ENCODE measurements at places on chromosomes 2 and 18. TPM values are rescaled to one million over a fixed set of nuclear protein-coding genes. Genes with fewer than 3 reads are reported as not detected.

GRCh38 chr2:176503776-176504175 is 234.5 kb downstream of the MTX2 start:
- H3K4me1 ChIP-seq = peaks cover 7% of the 10 kb centered on the region
- no peaks in the 10 kb centered on the region for H3K36me3 ChIP-seq
- H3K27ac ChIP-seq = no peak overlapping the region
- H3K4me3 ChIP-seq = no peak overlapping the region
- H3K27me3 ChIP-seq = peaks cover 5% of the 10 kb centered on the region

DNA sequence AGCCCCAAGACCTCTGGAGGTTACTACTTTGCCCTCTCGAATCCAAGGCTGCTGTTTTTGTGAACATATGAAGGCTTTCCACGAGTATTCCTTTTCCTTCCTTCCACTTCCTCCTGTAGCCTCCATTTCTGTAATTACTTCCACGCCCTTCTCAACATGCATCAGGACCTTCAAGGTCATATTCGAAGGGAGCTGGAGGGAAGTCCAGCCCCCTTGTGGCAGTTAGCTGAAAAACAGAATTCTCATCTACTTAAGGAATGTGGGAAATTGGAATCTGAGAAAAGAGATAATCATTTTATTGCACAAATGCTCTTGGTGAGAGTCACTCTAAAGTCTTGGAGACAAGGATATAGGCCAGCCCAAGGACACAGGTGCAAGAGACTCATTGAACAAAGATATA is 1000.2 kb downstream of the TDRD15 start:
- H3K27ac ChIP-seq = no peak overlapping the region
- no peak for DNase-seq
- H3K4me3 ChIP-seq = no peak overlapping the region
- H3K27me3 ChIP-seq = no peaks in the 10 kb centered on the region

GRCh38 chr2:647003-647560 is 30.1 kb downstream of the TMEM18 start:
- DNase-seq = no peak
- no peak overlapping the region for H3K27ac ChIP-seq
- H3K36me3 ChIP-seq = no peaks in the 10 kb centered on the region
- no peak overlapping the region for H3K4me3 ChIP-seq
- no peaks in the 10 kb centered on the region for H3K4me1 ChIP-seq

DNA sequence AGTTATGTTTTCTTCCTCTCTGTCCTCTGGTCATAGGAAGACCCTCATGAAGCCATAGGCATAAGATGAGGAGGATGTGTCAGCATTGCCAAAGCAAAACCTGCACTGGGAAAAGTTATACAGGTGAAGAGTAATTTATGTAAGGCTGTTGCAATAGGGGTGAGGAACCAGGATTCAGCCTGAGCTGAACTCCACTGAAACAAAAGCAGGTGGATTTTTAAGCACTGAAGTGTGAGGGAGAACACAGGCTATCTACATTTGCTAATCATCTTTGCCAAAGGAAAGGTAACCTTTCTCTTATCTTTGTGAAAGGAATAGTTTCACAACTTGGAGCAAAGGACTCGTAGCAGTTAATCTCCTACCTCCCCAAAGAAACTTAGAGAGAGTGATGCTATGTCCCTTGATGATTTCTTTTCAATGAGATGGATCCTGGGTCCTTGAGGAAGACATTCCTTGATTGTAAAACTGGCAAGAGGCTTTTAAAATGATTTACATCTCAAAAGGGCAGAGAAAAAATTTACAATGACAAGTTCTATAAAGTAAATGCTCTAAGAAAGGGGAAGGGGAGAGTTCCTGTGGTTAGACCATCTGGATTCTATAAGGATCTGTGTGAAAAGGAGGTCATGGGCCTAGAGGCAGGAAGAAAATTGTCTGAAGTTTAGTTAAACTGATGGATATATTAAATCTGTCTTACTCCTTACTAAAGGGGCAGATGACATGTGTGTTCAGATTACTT is 385.4 kb upstream of the CDH7 start:
- H3K4me3 ChIP-seq = no peak overlapping the region
- no peak overlapping the region for H3K27ac ChIP-seq
- H3K4me1 ChIP-seq = no peaks in the 10 kb centered on the region
- H3K27me3 ChIP-seq = no peaks in the 10 kb centered on the region
- no peak for DNase-seq

DNA sequence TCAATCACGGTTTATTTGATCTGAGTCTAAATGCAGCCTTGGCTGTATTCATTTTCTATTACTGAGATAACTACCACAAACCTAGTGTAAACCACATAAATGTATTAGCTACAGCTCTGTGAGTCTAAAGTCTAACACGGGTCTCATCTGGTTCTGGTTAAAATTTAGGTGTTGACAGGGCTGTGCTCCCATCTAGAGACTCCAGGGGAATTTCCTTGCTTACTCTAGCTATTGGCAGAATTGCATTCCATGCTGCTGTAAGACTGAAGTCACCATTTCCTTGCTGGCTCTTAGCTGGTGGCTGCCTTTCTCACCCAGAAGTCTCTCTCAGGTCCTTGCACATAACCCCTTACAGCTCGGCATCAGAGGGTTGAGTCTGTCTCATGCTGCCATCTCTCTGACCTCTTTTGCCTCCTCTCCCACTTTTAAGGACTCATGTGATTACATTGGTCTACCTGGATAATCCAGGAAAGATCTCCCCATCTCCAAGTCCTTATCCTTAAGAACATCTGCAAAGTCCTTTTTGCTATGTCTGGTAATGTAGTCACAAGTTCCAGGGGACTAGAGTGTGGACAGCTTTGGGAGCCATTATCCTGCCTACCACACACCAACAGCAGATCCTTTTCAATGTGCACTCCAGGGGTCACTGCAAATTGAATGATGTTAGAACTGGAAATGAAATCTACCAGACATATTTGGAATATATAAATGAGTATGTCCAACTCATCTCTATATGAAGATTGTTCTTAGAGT is 207.0 kb upstream of the AGAP1 start:
- DNase-seq = no peak
- no peaks in the 10 kb centered on the region for H3K36me3 ChIP-seq
- no peaks in the 10 kb centered on the region for H3K4me1 ChIP-seq
- H3K27me3 ChIP-seq = peaks cover 30% of the 10 kb centered on the region

DNA sequence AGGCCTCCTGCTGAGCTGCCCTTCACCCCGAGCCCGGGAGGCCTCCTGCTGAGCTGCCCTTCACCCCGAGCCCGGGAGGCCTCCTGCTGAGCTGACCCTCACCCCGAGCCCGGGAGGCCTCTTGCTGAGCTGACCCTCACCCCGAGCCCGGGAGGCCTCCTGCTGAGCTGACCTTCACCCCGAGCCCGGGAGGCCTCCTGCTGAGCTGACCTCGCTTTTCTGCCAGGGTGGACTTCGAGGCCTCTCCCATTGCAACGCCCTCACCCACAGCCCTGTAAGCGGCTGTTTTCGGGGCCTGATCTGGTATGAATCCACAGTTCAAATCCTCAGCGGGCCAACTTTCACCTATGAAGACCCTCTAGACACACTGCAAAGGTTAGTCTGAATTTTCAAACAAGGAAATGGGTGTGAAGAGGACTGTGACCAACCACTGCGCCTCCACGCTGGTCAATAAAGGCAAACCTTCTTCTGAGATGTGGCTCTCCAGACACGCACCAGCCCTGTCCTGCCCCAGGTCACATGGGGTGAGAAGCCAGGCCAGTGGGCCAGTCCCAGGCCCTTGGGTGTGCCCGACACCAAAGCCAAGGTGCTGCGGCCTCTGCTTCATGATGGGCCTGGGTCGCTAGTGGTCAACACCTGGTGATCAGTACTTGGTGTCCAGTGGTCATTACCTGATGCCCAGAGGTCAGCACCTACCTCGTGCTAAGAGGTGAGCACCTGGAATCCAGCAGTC is 225.1 kb upstream of the SALL3 start:
- no peak overlapping the region for H3K4me3 ChIP-seq
- H3K36me3 ChIP-seq = no peaks in the 10 kb centered on the region
- no peak overlapping the region for H3K27ac ChIP-seq
- peaks cover 3% of the 10 kb centered on the region for H3K27me3 ChIP-seq
- DNase-seq = no peak

GRCh38 chr2:122255924-122256323 is 500.5 kb downstream of the TSN start:
- H3K36me3 ChIP-seq = no peaks in the 10 kb centered on the region
- DNase-seq = no peak
- no peaks in the 10 kb centered on the region for H3K27me3 ChIP-seq
- no peak overlapping the region for H3K4me3 ChIP-seq
- H3K27ac ChIP-seq = no peak overlapping the region
- no peaks in the 10 kb centered on the region for H3K4me1 ChIP-seq

GRCh38 chr2:88036606-88037005 is 19.0 kb downstream of the KRCC1 start:
- H3K36me3 ChIP-seq = peaks cover 28% of the 10 kb centered on the region
- H3K27me3 ChIP-seq = no peaks in the 10 kb centered on the region
- no peak overlapping the region for H3K4me3 ChIP-seq
- H3K27ac ChIP-seq = no peak overlapping the region

DNA sequence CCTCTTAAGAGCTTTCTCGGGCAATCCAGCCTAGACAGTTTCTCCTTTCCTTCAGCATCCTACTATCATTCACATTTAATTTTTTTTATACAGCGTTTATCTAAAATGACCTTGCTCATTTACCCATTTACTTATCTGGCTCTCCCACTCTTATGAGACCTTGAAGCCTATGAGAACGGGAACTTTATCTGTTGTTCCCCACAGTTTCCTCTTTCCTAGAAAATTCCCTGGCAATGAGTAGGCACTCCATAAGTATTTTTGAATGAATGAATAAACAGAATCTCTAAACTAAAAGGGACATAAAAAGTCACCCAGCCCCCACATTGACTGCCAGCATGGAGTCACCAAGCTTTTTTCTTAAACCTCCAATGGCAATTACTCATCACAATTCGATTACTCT is 353.2 kb downstream of the METTL4 start:
- no peak for DNase-seq
- H3K36me3 ChIP-seq = no peaks in the 10 kb centered on the region
- no peaks in the 10 kb centered on the region for H3K4me1 ChIP-seq
- no peak overlapping the region for H3K4me3 ChIP-seq

GRCh38 chr18:49798001-49798400 is 15.3 kb downstream of the ACAA2 start:
- H3K36me3 ChIP-seq = peaks cover 31% of the 10 kb centered on the region
- H3K4me3 ChIP-seq = no peak overlapping the region
- H3K4me1 ChIP-seq = peaks cover 12% of the 10 kb centered on the region
- H3K27me3 ChIP-seq = no peaks in the 10 kb centered on the region
- H3K27ac ChIP-seq = no peak overlapping the region

- H3K27ac ChIP-seq = no peak overlapping the region
- H3K36me3 ChIP-seq = no peaks in the 10 kb centered on the region
- H3K27me3 ChIP-seq = peaks cover 2% of the 10 kb centered on the region
- DNase-seq = no peak
These were observed 28.4 kb downstream of the FBXO48 start for GRCh38 chr2:68438455-68439303.

- no peaks in the 10 kb centered on the region for H3K36me3 ChIP-seq
- peaks cover 27% of the 10 kb centered on the region for H3K27me3 ChIP-seq
- DNase-seq = no peak
- peaks cover 11% of the 10 kb centered on the region for H3K4me1 ChIP-seq
These were observed 8.0 kb upstream of the CYP27C1 start for GRCh38 chr2:127228102-127228501.

DNA sequence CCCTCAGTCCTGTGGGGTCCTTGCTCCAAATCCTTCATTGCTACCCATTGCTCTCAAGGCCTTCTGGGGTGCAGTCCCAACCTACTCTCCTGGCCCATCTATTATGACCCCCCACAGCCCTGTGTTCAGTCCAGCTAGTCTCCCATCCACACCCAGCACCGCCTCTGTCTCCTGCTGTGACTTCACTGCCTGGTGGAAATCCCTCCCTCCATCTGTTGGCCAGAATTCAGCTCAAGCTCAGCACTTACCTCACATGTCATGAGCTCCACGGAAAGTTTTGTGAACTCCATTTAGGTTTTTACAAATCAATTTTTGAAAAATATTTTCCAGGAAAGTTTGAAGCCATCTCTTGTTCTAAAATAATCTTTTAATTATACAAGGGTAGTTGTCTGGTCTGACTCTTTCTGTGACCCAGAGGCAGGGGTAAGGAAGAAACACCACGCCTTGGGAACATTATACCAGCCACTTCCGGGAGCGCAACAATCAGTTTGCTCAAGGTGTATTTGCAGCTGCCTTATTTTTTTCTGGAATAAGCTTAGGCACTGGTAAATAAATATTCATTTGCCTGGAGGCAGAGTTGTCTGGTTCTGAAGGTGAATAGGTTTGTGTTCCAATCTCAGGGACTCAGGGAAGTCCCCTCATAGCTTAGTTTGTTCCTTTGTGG is 110.8 kb downstream of the VIT start:
- H3K4me1 ChIP-seq = no peaks in the 10 kb centered on the region
- H3K4me3 ChIP-seq = no peak overlapping the region
- DNase-seq = no peak
- no peak overlapping the region for H3K27ac ChIP-seq
- no peaks in the 10 kb centered on the region for H3K27me3 ChIP-seq

DNA sequence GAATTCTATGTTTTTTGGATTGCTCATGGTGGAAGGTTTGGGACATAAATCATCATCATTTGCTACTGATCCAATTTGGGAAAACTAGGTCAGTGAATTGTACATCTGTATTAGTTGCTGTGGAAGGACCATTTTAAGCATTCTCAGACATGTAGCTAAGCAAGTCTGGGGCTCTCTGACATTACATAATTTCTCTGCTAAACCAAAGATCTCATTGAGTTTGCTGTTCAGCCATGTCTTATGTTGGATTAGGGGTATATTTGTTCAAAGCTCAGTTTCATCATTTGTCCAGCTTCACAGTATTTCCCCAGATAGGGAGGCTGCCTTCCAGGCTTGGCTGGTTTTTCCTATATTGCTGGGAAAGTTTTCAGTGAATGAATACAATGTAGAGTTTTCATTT is 399.7 kb downstream of the MTX2 start:
- no peak for DNase-seq
- no peak overlapping the region for H3K4me3 ChIP-seq
- H3K27me3 ChIP-seq = peaks cover 13% of the 10 kb centered on the region
- no peaks in the 10 kb centered on the region for H3K36me3 ChIP-seq
- no peak overlapping the region for H3K27ac ChIP-seq

DNA sequence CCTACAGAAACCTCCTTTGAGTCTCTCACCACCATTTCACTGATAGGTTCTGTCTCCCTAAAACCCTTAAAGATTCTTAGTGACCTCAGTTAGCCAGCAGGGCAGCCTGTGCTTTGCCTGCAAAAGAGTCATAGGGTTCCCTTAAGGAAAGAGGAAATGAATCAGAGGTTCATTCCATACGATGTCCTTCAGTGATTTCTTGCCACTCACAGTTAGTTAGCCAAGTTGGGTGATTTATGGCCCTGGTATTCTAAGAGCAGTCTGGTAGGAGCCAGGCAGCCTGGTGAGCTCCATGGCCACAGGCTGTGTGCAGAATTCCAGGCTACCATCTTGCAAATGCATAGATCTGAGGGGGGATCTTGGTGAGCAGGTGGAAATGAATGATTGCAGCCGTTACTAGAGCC is 18.7 kb upstream of the CCBE1 start:
- H3K36me3 ChIP-seq = no peaks in the 10 kb centered on the region
- no peak overlapping the region for H3K4me3 ChIP-seq
- no peaks in the 10 kb centered on the region for H3K4me1 ChIP-seq

- H3K36me3 ChIP-seq = no peaks in the 10 kb centered on the region
- H3K27ac ChIP-seq = no peak overlapping the region
- H3K27me3 ChIP-seq = no peaks in the 10 kb centered on the region
- no peak overlapping the region for H3K4me3 ChIP-seq
These were observed 34.5 kb upstream of the GRB14 start for GRCh38 chr2:164655750-164656149.

TOGARAM2 gene
- 3.3 TPM for total RNA-seq

ITPRIPL1 gene
- total RNA-seq = 28.4 TPM

RTP5 gene
- total RNA-seq = not detected

TEX44 gene
- not detected for total RNA-seq

DLGAP1 gene
- not detected for total RNA-seq

CPO gene
- total RNA-seq = not detected

TCF7L1 gene
- total RNA-seq = not detected

DCDC2C gene
- not detected for total RNA-seq

CCDC141 gene
- total RNA-seq = 2.6 TPM

FAM110C gene
- 0.96 TPM for total RNA-seq

DSG4 gene
- not detected for total RNA-seq

CRYGD gene
- total RNA-seq = not detected

All from activated CD4-positive, alpha-beta T cell treated with anti-CD3 and anti-CD28 coated beads for 36 hours (primary cell).